Stromal cell of bone marrow (primary cell): ENCODE measurements at places on chromosomes 2 and 18.
A peak's percentile ranks its signal among the peaks of the same experiment; 100 is the strongest.

DNA sequence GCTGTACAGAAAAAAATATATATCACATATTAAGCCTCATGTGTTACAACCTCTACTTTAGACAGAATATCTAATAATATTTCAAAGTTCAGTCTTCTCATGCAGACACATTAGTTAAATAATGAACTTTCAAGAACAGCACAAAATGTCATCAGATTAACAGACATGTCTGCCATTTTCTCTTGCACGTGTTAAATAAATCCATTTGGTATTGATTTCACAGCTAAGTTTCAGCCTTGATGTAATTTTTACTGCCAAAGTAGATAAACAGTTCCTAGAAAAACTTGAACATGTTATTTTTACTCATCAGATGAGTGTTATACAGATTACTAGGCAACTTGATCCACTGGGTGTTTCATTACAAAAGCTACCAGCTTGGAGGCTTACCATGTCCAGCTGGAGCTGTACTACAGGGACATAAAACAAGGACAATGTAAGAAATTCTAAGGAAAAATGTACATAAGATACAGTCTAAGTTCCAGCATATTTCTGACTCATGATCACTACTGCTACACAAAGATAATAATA is 290.7 kb upstream of the DDX18 start:
- no peak for DNase-seq

GRCh38 chr2:108982259-108982679 is 6.8 kb downstream of the EDAR start:
- DNase-seq = no peak

DNA sequence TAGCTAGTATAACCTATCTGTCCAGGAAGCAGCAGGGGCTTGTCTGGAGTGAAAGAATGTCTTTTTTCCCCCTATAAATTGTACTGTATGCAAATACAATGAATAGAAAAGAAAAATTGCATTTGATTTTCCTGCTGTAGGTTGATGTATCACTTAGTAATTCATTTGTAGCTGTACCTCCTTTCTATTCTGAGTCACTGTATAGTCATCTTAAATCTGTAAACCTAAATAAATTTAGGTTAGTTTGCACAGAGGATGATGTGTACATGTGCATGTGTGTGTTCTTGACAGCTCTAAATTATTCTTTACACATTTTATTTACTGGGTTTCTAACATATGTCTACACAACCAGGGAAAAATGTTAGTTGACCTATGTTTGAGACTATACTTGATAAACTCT is 478.7 kb upstream of the CNTNAP5 start:
- no peak for DNase-seq

DNA sequence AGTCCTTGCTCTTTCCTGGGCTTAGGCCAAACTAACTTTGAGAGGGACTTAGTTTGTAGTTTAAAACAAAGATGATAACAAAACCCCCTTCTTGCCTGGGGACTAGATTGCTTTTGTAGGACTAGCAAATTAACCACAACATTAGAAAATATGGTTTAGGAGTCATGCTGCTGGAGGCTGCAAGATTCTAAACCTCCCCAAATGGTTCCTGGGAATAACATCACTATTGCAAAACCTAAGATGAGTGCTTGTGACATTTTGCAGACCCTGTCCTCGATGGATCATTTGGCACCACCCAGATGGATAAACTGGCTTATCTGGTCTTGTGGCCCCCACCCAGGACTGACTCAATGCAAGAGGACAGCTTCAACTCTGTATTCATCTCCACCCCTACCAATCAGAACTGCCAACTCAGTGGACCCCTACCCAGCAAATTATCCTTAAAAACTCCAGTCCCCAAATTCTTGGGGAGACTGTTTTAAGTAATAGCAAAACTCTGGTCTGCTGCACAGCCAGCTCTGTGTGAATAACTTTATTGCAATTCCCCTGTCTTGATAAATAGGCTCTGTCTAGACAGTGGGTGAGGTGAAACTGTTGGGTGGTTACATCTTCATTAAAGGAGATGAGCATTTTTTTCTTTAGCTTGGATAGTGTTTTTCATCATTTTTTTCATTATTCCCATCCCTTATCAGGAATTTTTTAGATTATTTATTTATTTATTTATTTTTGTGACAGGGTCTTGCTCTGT is 58.9 kb downstream of the SPTBN1 start:
- no peak for DNase-seq

- DNase-seq = peak; percentile 67
Observed at GRCh38 chr2:63842149-63843061, 709 bp downstream of the UGP2 start.

- no peak for DNase-seq
Observed at GRCh38 chr18:31268985-31269406, 49.0 kb upstream of the DSG1 start.

GRCh38 chr2:155377931-155378444 is 679.5 kb downstream of the KCNJ3 start:
- DNase-seq = no peak

- DNase-seq = no peak
Observed at GRCh38 chr2:210553373-210553772, 3.0 kb upstream of the CPS1 start.

DNA sequence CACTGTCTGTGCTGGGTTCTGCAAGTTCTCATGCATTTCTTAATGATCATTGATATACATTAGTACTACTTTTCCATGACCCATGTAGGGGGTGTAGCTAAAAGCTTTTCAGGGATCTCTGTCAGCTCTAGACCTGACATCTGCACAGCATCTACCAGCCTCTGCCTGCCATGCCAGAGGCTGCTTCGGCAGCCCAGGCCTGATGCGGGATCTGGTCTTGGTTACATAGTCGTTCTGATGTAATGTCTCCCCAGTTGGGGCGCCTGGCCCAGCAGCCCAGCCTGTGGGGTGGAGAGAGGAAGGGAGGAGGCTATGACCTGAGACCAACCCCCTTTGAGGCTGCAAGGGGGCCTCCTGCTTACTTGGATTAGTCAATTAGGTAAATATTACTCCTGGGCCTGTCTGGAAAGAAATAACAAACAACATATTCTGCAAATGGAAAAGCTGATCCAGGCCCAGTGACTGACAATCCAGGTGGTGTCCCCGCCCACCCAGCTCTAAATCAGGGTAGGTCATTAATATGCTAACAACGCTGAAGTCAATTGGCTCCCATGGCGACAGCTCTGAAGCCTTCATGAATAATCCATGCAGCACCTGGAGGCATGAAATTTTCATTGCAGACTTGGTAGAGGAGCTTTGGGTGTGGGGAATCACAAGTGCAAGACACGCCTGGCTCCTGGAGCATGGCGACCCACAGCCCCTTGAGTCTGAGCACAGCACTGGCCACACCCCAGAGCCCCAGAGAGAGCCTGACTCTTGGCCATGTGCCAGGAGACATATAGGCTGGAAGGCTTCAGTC is 575.3 kb downstream of the CMPK2 start:
- no peak for DNase-seq

DNA sequence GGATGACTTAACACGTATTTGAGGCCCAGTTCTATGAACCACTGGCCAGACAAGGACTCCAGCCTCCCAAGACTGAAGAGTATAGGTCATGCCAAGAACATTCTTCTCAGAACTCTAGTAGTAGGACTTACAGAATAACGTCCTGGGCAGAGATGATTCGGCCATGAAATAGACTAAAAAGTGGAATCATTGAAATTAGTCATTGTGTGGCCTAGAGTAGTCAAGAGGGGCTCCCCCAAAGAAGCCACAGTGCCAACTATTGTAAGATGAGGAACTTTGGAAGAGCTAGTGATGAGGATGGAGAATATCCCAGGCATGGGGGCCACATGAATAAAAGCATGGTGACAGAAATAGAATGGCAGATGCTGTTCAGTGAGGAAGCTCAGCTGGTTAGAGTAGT is 101.1 kb downstream of the TRIB2 start:
- DNase-seq = no peak

GRCh38 chr2:68853035-68853434 is 18.2 kb downstream of the BMP10 start:
- no peak for DNase-seq

DNA sequence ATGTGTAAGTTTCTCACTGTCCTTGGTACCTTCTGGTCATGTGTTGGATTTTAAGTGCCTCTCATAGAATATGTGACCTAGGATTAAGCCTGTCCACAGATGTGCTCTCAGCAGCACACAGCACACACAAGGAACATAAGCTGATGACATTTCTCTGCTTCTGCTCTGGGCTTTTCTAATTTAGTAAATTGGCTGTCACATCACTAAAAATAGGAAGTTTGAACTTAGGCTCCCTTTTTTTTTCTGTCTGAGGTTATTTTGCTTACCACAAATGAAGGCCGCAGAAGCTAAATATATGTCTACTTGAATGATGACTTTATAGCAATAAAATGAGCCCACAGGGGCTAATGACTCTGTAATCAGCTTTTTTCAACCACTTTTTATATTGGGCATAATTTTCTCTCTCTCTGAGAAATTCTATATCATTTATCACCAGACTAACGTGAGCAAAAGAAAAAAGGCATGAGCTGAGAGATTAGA is 150.2 kb upstream of the KLHL14 start:
- no peak for DNase-seq

- peak; percentile 94 for DNase-seq
Observed at GRCh38 chr2:118668431-118669424, 178.7 kb downstream of the EN1 start.

DNA sequence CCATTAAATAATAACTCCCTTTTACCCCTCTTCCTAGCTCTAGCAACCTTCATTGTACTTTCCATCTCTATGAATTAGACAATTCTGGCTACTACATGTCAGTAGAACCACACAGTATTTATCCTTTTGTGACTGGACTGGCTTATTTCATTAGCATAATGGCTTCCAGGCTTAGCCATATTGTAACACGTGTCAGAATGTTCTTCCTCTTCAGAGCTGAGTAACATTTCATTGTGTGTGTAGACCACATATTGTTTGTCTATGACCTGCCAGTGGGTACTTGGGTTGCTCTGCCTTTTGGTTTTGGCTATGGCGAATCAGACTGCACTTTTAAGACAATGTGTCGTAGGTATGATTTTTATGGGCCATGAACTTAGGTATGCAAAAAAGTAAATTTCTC is 20.9 kb downstream of the TSN start:
- no peak for DNase-seq

- DNase-seq = no peak
Observed at GRCh38 chr2:150023044-150023443, 435.5 kb upstream of the MMADHC start.
